Stimulated activated CD8-positive, alpha-beta memory T cell treated with anti-CD3 and anti-CD28 coated beads, Interleukin-7, amount 100 ng/mL, for 1 hour (primary cell): ENCODE measurements at places on chromosomes 2 and 18.

DNA sequence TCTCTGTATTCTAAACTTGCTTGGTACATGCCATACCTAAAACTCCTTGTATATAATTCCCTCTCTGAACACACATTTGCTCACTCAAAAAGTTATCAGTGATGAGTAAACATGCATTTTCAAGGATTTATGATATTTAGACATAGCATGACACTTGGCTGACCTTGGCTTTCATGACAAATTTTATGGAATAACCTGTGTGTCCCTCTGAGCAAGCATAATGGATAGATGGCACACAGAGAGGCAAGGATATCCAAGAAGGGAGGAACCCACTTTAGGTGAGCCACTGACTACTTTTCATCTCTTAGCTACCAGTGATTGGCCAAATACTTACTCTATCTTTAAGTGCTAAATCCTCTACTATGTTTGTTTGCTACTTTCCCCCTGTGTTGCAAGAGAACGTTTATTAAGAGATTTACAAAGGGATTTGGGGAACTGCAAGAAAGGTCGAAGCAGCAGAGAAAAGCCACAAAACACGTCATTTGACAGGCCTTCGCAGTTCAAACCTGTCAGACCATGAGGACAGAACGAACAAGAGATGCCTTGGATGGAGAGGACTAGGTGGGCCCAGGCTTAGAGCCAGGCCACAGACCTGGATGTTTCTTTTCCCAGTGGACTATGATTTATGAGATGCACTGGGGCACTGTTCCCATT is 379.9 kb downstream of the NBAS start:
- DNase-seq, result no peak

- no peak for DNase-seq
Observed at GRCh38 chr2:101307503-101307902, 998 bp downstream of the RNF149 start.

DNA sequence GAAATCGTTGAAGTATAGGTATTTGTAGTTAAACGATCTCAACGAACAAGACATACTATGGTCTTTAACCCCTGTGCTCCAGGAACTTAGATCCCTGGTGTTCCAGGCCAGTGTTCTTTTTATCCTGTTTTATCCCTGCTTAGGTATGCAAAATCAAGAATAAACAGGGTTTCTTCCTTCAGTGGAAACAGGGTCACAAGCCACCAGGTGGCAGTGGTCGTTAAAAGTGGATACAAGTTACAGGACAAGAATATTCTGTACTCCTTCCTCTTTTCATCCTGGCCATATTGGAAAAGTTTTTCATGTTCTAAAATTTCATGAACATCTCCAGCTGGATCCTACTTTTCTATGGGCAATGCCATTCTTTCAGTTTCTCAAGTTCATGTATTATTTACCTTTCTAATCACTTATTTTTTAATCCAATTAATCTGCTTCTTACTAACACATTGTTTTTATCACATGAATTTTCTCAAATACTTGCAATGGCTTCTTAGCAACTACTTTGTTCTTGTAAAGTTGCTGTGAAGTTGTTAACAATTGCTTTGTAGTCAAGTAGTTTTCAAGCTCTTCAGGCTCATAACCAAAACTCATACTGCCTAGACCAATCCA is 16.4 kb upstream of the HNMT start:
- DNase-seq, result no peak

GRCh38 chr2:144281476-144281875 is 238.4 kb downstream of the ZEB2 start:
- no peak for DNase-seq
